Thoracic aorta (tissue), 2 donors: ENCODE measurements at places on chromosomes 11 and 22.

GRCh38 chr11:13119361-13119760 is 110.2 kb downstream of the RASSF10 start:
- no peak for DNase-seq

GRCh38 chr11:103016031-103016430 is 60.5 kb upstream of the MMP13 start:
- DNase-seq: no peak

DNA sequence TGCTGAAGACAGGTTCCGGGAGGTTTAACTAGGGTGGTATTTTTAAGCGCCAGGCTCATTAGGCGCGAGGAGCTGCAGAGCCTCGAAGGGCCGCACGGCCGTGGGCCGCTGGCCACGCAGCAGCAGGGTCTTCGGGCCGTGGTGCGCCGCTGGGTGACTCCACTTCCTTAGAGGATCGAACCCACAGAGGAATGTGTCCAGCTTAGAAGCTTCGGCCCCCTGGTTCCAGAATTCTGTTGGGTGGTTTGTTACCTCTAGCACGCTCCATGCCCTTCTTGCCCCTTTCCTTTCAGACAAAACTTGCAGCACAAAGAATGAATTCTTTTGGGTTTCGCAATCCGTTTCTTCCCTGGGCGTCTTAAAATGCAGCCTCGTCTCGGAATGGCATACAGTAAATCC is 773 bp upstream of the PATL1 start:
- DNase-seq: no peak

GRCh38 chr22:42039271-42039670 is 31.3 kb downstream of the NAGA start:
- DNase-seq: no peak

GRCh38 chr11:134761386-134761785 is 349.3 kb upstream of the B3GAT1 start:
- DNase-seq: no peak

- no peak for DNase-seq
Measured at GRCh38 chr11:13294178-13294577, 16.6 kb downstream of the BMAL1 start.

DNA sequence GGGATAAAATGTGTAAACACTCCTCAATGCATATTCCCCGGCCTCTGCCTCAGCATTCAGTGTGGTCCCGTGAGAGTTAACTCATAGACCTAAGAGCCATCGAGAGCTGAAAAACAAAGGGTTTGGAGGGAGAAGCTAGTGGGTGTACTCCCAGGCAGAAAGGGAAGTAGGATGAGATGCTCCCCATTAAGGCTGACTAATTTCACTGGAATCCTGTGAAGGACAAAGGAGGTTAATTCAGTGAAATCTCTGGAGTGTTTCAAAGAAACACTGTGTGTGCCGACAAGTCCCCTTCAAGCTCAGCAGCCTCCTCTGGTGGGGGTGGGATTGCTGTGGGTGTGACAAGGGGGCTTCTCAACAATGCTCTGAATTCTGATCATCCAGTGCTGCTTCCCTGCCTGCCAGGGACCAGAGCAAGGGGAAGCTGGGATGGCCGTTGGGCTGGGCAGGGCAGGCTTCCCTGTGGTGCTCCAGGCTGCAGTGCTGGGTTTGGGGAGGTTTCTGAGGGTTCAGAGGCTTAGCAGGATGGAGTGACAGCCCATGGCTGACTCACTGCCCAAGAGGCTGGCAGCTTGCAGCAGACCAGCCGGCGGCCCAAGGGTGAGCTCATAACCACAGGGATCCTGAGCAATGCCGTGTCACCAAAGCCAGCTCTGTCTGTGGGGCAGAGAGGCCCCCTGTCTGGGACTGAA is 61.4 kb upstream of the BMAL1 start:
- no peak for DNase-seq

GRCh38 chr22:45228401-45228754 is 12.3 kb downstream of the KIAA0930 start:
- DNase-seq: no peak

DNA sequence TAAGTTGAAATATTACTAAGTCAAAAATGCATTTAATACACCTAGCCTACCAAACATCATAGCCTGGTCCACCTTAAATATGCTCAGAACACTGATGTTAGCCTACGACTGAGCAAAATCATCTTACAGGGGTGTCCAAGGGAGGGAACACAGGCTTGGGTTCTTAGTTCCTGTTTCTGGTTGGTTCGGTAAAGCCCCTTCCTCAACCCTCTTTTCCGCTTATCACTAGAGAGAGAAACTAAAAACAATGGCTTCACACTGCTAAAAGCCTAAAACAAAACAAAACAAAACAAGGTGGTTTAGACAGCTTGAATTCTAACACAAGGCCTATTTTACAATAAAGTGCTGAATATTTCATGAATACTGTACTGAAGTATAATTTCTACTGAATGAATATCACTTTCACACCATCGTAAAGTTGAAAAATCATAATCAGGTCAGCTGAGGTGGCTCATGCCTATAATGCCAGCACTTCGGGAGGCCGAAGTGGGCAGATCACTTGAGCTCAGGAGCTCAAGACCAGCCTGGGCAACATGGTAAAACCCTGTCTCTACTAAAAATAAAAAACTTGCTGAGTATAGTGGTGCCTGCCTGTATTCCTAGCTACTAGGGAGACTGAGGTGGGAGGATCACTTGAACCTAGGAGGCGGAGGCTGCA is 118.0 kb downstream of the SIK3 start:
- DNase-seq: no peak

- no peak for DNase-seq
Measured at GRCh38 chr11:19711911-19712280, 741 bp upstream of the NAV2 start.

- DNase-seq: no peak
Measured at GRCh38 chr11:35826949-35827348, 116.9 kb upstream of the LDLRAD3 start.

- no peak for DNase-seq
Measured at GRCh38 chr11:110298301-110298765, 1.9 kb upstream of the RDX start.

GRCh38 chr11:75141166-75141565 is 9.7 kb upstream of the SLCO2B1 start:
- no peak for DNase-seq

- DNase-seq: no peak
Measured at GRCh38 chr11:73539506-73540084, 58.3 kb downstream of the FAM168A start.

GRCh38 chr22:44752285-44753188 is at the start of gene ARHGAP8:
Gene ARHGAP8 (plus strand): TSS chr22:44752575. CDS start chr22:44786528, 33,953 bp downstream.
- no peak for DNase-seq

- no peak for DNase-seq
Measured at GRCh38 chr22:37822079-37822833, 926 bp upstream of the GALR3 start.

- no peak for DNase-seq
Measured at GRCh38 chr22:42711895-42712837, 8.5 kb downstream of the A4GALT start.

GRCh38 chr11:128848815-128849455 is 18.2 kb downstream of the KCNJ1 start:
- no peak for DNase-seq

DNA sequence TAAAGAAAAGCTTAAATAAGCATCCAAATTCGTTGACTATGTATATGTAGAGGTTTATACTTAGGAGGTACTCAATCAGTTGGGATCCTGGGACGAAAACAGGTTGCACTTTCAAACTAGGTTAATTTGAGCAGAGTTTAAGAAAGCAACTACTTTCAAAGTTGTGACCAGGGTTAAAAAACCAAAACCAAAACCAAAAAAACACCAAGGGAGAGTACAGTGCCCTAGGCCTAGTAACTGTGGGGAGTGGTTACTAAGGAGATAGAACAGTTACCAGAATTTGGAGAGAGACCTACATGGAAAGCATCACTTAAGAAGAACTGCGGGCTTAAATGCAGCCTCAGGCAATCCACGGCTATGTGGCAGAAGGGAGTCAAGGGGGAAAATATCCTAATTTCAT is 148.3 kb downstream of the JRKL start:
- no peak for DNase-seq

DNA sequence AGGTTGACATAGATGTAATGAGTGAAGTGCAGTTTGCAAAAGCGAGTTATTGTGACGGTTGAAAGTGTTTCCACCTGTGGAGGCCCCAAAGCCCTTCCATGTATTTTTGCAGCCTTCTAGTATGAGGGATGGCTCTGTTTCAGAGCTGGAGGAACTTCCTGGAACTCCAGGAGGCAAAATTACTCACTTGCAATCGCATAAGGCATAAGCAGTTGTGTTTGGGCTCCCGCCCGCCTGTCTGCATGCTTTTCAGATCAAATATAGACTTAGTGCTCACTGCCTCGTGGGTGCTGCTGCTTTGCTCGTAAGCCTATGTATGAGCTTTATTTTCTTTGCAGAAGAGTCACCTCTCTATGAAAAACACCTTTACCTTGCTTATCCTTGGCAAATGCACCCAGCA is 146.8 kb upstream of the LARGE1 start:
- no peak for DNase-seq

DNA sequence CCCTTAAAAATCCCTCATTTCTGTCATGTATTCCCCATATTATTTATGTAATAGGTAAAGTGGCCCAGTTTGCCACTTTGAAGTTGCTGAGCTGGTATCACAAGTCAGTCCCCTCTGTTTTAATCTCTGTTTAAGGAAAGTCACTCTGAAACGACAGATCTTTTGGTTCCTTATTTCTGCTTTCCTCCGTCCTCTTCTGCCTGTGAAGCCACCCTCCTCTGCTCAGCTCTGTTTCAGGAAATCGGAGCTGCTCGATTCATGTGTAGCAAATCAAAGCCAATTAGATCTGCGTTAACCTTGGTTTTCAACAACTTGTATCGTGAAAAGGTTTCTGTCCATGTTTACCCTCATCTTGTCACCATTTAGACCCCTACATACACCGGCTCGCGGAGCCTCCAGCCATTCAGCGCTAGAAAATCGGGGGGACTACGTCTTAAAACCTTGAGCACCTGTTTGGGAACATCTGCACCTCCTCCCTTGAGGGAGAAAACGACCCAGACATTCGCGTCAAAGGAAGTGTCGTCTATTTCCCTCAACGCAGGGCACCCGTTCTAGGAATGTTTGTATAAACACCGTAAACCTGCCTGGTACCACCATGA is 576 bp upstream of the SC5D start:
- no peak for DNase-seq

DNA sequence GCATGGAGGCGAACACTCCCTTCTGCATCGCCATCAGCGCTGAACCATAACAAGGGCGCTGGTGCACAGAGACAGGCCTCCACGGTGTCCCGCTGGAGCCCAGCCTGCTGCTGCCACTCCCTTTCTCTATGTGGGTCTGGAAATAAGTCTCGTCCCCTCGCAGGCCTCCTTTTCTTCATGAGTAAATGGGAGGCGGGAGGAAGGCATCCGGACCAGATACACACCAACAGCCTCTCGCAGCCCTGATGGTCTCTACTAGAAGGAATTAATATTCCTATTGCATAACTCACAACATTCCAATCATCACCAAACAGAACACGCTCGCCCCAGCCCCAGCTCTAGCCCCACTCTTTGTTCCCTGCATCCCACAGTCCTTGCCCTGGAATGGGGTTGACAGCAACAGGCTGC is 14.9 kb downstream of the RASD2 start:
- DNase-seq: no peak

GRCh38 chr11:88318017-88318416 is 19.5 kb downstream of the CTSC start:
- DNase-seq: no peak

DNA sequence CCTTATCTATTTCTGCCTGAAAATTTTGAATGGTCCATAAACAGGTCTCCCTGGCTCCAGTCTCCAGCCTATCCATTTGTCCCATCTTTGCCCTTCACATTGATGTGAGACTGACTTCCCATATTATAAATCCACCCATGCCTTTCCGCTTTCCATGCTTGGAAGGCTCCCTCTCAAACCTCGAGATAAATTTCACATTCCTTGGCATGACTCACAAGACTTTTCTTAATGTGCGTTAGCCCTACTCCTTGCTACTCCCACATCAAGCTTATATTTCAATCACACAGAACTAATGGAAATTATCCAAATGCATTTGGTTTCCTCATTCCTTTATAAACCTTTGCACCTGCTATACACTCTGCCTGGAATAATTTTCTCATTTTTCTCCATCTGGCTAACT is 163.7 kb upstream of the NTM start:
- DNase-seq: no peak

GRCh38 chr22:19892925-19893324 is 38.3 kb upstream of the GNB1L start:
- no peak for DNase-seq

DNA sequence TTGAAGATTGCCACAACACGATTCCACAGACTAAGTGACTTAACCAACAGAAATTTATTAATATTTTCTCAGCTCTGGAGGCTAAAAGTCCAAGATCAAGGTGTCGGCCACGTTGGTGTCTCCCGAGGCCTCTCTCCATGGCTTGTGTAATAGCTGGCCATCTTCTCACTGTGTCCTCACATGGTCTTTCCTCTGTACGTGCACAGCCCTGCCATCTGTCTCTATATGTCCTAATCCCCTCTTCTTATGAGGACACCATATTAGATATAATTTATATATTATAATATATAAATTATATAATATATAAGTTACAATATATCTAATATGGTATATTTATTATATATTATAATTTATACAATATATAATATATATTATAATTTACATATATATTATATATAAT is 25.1 kb upstream of the SCGB1A1 start:
- no peak for DNase-seq

DNA sequence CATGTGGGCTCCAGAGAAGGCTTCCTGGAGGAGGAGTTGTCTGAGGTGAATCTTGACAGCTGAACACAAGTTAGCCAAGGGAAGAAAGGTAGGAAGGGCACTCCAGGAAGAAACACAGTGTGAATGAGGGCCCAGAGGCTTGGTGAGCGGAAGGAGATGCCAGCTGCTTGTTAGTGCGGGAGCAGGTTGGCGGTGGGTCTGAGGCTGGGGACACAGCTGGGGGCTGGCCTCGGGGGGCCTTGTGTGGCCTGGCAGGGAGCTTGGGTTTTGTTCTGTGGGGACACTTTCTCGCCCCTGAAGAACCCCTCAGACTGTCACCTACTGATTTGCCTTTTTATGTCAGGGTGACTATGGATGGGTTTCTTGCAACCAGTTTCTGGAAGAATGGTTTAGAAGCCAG is 160.0 kb downstream of the ST3GAL4 start:
- no peak for DNase-seq

DNA sequence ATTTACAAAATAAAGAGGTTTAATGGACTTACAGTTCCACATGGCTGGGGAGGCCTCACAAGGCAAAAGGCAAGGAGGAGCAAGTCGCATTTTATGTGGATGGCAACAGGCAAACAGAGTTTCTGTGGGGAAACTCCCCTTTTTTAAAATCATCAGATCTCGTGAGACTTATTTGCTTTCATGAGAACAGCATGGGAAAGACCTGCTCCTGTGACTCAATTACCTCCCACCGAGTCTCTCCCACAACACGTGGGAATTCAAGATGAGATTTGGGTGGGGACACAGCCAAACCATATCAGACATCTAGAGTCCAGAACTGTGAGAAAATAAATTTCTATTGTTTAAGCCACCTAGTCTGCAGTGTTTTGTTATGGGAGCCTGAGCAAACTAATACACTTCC is 80.8 kb downstream of the ME3 start:
- no peak for DNase-seq

DNA sequence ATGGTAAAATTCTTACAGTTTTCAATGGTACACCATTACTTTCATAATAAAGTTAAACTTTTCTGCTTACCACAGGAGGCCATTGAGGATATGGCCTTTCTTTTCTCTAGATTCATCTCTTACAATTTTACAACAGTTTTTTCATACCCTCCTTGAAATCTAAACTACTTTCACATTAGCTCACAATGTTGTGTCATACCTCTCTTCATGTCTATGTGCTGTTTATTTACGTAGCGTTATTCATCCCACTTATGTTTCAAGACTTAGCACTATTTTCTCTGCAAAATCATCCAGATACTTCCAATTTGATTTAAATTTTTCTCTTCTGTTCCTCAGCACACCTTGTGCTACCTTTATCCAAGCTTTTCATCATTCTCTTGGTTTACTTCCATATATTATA is 123.3 kb downstream of the METTL15 start:
- no peak for DNase-seq
